ENCODE measurements at places on chromosomes 5 and 9.

- no peak for DNase-seq
These were observed 124.9 kb upstream of the ZNF462 start for GRCh38 chr9:106738109-106738508.

DNA sequence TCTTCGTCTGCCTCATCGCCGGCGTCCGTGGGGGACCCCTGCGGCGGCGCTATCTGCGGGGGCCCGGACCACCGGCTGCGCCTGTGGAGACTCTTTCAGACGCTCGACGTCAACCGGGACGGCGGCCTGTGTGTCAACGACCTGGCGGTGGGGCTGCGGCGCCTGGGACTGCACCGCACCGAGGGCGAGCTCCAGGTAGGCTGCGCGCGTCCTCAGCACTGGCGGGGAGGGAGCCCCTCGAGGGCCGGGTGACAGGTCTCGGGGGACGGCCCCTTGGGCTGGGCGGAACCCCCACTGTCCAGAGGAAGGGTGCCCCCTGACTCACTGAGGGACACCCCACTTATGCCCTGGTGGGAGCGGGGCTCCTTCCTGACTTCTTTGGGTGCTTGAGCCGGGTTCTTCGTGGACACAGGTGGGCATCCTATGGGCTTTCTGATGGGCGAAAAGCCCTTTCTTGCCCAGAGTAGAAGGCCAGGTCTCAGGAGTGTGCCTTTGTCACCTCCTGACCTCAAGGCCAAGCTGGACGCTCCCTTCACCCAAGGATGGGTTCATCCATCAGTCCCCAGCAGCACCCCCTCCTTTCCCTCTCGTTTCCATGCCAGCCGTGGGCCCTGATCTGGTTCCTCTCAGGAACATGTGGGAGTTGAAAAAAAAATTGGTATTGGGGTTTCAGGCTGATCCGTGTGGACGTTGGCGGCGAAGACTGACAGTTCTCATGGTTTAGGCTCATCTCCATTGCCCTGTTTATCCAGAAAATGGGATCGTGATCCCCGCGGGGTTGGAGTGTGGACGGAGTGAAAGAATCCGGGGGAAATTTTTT, 564 bp downstream of the SLC25A25 start:
- peak; percentile 34 for DNase-seq

DNA sequence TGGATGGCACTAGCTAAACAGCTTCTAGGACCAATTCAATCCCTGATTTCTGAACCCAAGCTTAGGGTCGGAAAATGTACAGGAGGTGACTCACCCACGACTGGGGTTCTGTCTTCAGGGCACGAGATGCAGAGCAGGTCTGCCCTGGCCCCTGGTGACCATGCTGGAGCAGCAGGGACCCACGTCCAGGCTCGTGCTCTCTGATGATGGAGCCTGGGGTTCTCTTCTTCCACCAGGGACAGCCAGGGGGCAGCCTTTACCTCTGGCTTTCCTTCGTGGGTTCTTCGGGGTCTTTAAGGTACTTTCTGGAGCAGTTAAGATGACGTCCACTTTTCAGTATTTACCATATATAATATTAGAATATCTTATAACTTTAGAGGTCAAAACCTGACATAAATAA, 2.1 kb downstream of the CFAP77 start:
- DNase-seq: no peak

GRCh38 chr9:135332516-135332915, 147.1 kb upstream of the PPP1R26 start:
- no peak for DNase-seq

GRCh38 chr9:71121275-71122021, at the start of gene TRPM3:
Gene TRPM3, minus strand, starts transcription at chr9:71121621. Its CDS starts 267 bp downstream, at chr9:71121354.
- DNase-seq: peak; percentile 54
